Fibroblast of pulmonary artery (primary cell): ENCODE measurements at places on chromosomes 11 and 22.

GRCh38 chr22:42468841-42469240 is 36.6 kb upstream of the NFAM1 start:
- DNase-seq, result no peak

DNA sequence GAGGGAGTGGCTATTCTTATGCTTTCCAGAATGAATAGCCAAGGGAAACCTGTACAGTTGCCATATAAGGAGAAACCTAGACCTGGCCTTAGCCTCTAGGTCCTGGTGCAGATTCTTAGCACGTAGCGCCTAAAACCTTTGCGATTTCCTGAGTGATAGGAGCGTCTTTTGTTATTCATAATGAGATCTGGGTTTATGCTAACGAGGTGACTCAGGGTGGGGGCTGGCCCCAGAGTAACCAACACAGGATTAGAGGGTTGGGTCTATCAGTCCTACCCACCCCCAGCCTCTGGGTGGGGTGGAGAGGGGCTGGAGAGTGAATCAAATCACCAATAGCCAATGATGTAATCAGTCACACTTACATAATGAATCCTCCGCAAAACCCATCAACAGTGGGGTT is 73.4 kb upstream of the PARVG start:
- DNase-seq, result no peak

DNA sequence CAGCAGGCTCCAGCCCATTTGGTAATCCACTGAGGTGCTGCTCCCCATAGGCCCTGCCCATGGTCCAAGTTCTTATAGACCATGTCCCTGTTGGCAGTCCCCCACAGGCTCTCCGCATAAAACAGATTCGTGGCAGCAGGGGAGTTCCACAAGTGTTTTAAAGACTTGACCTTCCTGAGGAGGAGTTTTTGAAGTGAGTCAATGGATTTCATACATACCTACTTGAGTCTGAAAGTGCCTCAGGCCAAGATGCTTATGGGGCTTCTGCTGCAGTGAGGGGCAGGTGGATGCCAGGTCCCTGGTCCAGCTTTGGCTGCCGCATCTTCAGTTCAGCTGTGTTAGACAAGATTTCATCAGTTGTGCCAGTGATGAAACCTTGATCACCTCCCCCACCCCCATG is 43.3 kb downstream of the CABIN1 start:
- no peak for DNase-seq

DNA sequence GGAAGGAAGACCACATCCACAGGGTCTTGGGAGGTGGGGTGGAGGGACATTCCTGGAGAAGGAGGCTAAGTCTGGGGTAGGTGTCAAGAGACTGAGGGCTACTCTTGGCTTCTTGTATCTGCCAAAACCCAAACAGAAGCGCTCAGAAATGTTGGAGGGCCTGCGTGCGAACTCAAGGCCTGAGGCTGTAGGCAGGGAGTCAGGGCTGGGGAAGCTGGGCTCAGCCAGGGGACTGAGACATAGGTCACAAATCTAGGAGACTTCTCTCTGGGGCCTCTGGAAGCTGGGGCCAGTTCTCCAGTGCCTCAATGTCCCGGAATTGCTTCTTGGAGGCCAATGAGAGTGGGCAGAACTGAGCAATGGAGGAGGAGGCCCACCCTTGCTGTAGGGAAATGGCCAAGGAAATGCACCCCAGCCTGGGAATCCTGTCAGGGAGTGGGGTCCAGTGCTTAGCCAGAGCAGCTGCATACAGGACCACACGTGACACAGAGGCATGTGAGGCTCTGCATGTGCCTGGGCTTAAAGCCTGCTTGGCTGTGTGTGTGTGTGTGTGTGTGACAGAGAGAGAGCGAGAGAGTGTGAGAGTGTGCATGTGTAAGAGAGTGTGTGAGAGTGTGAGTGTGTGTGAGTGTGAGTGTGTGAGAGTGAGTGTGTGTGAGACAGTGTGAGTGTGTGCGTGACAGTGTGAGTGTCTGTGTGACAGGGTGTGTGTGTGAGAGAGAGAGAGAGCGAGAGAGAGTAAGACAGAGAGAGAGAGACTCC is 141.3 kb downstream of the ST3GAL4 start:
- DNase-seq, result no peak

DNA sequence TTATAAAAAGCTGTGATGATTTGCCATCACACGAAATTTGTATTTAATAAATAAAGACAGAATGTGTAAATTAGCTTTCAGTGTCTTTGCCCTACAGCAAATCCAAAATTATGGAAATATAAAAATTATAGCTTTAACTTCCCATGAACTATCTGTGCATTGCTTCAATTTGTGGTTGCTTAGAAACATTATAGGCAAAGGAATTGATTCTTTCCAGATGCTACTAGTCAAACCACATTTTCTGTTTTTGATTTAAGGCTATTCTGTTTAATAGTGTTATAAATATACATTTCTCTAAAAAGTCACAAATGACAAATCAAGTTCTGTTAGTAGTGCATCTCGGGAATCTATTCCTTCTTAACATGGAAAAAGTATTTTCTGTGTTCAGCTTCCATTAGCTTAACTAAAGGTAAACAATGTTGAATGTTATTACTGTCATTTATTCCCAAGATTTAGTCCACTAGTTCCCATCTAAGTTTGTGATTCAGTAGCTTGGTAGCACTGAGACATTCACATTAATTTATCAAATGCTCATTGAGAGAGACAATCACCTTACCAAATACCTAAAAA is 1086.3 kb upstream of the CCDC90B start:
- no peak for DNase-seq

DNA sequence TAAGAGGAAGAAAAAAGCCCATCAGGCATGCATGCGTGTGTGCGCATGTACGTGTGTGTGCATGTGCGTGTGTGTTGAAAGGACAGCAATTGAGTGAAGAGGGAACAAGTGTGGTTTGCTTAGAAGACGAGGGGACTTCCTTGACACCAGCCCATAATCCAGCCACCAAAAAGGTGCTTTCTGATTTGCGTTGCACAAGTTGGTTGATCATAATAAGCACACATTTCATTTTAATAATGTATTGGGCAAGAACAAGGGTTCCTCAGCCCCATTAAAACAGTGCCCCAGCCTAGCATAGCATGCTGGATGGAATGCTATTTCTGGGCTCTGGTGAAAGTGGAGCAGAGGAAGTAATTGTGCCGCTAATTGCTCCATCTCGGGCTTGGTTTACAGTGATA is 493.2 kb downstream of the MIAT start:
- DNase-seq, result no peak

DNA sequence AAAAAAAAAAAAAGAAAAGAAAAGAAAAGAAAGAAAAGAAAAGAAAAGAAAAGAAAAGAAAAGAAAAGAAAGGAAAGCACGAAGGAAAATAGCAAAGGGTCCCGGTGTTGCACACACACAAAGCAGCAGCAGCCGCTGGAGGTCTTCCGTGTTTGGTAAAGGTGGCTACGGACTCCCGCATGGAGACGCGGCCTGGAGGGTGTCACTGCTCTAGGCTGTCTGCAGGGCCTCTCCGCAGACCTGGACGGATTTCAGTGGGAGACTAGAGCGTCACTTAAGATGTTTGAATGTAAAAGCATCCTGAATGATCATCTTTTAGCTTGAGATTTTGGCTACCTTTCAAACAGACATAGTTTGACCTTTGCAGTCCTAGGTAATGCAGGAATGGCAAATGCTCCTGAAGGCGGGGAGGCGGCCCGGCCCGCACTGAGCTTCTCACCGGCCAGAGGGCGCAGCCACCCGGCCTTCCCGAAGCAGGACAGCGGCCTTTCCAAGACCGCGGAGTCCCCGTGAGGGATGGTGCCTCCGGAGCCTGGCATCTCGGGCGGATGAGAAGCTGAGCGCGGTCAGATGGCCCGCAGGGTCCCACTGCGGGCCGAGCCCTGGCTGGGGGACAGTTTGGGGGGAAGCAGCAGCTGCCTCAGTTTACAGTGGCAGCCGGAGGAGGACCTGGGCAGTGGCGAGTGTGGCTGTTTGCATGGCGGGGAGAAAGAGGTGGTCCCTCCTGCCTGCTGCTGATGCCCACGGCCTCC is 18.5 kb downstream of the KRTAP5-5 start:
- DNase-seq, result no peak

DNA sequence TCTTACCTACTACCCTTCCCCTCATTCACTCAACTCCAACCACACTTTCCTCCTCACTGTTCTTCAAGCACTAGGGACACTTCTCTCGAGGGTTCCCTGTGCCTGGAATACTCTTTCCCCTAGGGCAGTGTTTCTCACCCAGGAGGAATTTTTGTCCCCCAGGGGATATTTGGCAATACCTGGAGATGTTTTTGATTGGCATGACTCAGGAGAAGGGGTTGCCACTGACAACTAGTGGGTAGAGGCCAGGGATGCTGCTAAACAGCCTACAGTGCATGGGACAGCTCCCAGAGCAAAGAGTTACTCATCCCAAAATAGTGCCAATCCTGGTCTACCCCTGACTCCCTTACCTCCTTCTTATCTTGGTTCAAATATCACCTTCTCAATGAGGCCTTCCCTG is 40.0 kb downstream of the BTG4 start:
- DNase-seq, result no peak

DNA sequence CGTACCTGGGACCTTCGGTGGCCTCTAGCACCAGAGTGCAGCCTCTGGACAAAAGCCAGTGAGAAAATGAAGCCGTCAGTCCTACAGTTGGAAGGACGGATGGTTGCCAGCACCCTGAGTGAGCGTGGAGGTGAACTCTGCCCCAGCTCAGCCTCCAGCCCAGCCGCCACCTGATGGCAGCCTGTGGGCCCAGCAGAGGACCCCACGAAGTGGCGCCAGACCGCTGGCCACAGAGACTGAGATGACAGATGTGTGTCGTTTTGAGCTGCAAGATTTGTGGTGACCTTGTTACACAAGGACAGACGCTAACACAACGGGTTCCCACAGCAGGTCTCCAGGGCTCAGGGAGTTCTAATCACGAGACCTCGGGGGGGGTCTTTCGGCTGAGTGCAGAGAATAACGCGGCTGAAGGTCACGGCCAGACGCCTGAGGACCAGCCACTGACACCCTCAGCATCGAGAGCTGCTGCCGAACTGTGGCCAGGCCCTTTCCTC is 75.0 kb downstream of the BRD1 start:
- DNase-seq, result no peak

DNA sequence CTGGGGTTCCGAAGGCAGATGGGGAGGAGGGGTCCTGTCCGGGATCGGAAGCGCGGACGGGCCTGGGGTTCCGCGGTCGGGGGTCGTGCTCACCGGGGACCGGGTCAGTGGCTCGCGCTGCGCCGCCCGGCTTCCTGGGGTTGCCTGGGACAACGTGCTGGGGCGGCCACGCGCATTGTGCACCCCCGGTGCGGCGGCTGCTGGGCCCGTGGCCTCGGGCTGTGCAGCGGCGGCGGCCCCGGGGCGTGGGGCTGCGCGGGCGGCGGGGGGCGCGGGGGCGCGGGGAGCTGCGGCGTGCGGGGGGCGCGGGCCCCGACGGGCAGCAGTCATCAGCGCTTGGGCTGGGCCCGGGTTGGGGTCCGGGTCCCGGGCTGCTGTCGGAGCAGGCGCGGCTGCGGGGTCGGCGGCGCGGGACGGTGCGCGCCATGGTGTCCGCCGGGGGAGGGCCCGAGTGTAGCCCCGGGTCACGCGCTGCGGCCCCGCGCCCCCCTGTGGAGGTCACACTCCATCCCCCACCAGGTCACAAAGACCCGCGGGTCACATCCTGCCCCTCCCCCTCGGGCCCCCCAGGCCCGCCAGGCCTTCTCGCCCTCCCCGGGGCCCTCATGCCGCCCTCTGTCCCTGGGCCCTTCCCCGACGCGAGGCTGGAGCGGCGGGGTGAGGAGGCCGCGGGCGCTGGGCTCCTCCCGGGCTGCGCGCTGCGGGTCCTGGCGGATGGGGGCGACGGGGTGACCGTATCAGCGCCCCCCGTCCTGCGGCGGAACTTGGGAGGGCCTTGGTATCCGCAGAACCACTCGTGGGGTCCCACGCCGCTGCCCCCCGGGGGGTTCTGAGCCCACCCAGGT is at the start of gene TTLL8:
TTLL8 (minus strand) TSS at position 238 of the 845 bp plus-strand sequence.
- DNase-seq, result no peak

DNA sequence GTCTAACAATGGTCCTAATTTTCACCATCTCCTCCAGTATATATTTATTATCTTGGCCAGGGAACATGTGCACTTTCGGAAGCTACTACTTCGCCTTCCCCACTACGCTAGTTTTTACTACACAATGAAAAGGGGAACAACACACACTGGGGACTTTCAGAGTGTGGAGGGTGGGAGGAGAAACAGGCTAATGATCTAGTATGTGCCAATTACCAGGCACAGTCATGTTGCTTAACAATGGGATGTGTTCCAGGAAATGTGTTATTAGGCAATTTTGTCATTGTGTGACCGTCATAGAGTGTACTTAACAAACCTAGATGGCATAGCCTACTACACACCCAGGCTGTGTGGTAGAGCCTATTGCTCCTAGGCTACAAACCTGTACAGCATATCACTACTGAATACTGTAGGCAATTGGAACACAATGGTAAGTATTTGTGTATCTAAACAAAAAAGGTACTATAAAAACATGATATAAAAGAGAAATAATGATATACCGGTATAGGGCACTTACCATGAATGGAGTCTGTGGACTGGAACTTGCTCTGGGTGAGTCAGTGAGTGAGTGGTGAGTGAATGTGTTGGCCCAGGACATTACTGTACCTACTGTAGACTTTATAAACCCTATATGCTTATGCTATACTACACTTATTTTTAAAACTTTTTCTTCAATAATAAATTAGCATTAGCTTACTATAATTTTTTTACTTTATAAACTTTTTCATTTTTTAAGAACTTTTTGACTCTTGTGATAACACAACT is 20.1 kb upstream of the CUL5 start:
- no peak for DNase-seq
